SHP77 (cell line): ENCODE measurements at places on chromosomes 7 and 10.

DNA sequence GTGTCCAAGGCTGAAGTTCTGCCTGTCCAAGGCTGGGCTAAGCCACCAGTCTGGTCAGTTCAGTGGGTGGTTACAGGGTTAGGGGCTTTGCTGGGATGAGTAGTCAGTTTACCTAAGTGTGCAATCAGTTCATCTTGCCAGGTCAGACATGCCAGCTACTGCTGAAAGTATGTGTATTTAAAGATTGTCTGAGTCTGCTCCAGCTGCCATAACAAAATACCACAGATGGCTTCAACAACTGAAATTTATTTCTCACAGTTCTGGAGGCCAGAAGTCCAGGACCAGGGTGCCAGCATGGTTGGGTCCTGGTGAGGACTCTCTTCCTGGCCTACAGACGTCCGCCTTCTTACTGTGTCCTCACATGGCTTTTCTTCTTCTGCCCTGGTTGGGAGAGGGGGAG lies 52.4 kb upstream of the TNS3 start:
- no peak for DNase-seq

DNA sequence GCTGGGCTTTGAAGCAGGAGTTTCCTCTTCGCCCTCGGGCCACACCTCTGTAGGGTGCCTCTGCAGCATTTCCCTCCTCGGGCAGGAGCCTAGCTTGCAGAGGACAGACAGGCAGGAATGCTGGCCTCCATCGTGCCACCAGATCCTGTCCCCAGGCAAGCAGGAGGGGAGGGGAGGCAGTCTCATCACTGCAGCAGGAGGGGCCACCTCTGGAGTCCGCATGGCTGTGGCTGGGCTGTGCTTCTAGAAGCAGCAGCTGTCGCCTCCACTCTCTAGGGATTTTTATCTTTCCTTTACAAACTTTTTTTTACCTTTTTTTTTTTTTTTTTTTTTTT lies 181.4 kb downstream of the CUX1 start:
- no peak for DNase-seq

- no peak for DNase-seq
Measured at GRCh38 chr10:54139819-54140428, 661.1 kb downstream of the PCDH15 start.

DNA sequence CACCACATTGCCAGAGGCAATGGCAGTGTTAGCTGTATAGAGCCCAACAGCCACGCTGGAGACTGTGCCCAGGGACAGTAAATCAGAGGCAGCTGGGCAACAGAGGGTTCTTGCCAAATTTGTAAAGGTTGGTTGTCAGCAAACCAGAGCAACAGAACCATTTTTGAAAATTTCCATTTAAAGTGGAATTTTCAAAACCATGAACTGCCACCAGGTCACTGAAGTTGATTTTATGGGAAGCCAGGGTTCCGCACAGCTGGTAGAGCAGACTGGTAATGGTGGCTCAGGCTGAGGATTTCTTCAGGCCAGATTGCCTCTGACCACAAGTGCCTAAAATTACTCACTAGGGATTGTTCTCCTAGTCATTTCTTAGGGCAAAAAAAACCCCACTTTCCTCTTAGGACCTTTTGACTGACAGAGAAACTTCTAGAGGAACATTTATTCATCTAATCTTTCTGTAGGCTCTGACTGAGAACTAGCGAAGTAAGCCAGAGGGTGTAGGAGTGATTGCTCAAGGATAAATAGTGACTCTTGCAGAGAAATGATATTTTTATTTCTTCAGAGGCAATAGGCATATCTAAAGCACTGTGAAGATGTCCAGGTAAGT lies 342.4 kb downstream of the BBS9 start:
- no peak for DNase-seq

- DNase-seq, result no peak
Measured at GRCh38 chr10:100970914-100971811, 1.9 kb downstream of the SEMA4G start.

DNA sequence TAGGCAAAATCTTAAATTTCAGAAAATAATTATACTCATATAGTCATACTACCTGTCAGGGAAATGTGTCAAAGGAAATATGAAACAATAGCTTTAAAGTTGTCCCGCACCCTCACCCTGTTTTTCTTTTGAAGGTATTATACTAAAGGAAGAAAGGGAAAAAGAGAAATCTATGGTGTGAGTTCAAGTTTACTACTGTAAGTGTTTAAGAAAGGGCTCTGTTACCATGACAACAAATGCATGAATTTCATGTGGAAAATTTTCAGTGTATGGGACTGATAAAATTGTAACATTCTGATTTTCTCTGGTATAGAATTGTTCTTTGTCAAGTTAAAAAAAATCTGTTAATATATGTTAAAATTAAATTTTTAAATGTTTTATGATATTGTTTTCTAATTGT lies 229.8 kb downstream of the ADK start:
- no peak for DNase-seq

- no peak for DNase-seq
Measured at GRCh38 chr10:35058134-35058533, 32.0 kb downstream of the CUL2 start.

- no peak for DNase-seq
Measured at GRCh38 chr10:3203016-3203811, 30.6 kb upstream of the PITRM1 start.

- DNase-seq, result no peak
Measured at GRCh38 chr10:92787557-92788152, 60.7 kb upstream of the EXOC6 start.

DNA sequence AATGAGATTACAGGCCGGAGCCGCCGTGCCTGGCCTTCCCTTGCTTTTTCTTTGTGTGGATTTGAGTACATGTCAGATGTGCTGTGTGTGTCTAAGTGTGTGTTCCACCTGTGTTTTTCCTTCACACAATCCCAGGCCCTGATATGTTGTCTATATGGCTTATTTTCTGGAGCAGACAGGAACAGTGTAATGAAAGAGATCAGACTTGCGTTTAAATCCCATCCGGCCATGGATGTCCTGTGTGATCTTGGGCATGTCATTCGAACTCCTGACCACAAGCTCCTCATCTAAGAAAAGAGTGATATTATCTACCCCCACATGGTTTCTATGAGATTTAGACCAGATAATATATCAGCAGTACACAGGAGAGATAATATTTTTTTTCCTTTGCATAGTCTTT lies 37.2 kb downstream of the APBB1IP start:
- no peak for DNase-seq

GRCh38 chr10:85612378-85612775 lies 754.2 kb downstream of the GRID1 start:
- no peak for DNase-seq

DNA sequence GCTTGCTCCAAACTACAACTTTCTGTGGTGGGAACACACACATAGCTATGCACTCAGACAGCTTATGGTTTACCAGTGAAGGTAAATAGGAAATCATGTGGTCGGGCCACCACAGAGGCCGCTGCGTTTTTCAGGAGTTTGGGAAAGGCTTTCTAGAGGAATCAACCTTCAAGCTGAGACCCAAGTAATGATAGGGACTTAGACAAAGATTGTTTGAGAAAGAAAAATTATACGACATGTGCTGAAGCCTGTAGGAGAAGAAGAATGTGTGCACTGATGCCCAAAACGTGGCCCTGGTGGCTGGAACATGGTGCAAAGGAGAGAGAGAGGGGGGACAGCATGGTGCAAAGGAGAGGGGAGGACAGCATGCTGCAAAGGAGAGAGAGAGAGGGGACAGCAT lies 61.2 kb upstream of the VIPR2 start:
- no peak for DNase-seq

DNA sequence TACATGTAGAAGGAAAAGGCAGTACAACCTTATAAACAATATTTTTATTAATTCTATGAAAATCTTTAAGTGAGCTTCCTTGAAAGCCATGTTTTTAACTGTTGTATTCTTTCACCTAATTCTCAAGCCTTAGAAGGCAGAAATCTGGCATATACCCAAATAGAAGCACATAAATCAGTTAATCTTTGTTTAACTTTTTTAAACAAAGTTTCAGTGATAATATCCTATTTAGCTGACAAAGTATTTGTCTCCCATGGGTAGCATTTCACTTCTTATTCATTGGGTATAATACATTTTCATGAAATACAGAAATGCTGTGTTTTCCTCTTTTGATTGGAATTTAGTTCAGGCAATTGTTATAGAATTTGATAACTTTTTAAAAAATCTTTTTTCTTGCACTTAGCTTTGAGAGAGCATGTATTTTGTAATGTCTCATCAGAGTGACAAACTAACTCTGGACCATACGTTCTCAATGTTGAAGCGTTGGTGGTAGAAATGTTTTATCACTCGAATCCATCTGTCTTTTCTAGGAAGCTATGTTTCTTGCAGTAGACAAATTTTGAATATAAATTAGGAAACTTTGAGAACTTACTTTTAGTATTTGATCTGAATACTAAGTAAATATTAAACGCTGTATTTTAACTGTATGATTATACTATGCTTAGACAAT lies 78.1 kb downstream of the CREM start:
- no peak for DNase-seq

GRCh38 chr10:77363210-77363609 lies 274.4 kb downstream of the KCNMA1 start:
- DNase-seq, result no peak

DNA sequence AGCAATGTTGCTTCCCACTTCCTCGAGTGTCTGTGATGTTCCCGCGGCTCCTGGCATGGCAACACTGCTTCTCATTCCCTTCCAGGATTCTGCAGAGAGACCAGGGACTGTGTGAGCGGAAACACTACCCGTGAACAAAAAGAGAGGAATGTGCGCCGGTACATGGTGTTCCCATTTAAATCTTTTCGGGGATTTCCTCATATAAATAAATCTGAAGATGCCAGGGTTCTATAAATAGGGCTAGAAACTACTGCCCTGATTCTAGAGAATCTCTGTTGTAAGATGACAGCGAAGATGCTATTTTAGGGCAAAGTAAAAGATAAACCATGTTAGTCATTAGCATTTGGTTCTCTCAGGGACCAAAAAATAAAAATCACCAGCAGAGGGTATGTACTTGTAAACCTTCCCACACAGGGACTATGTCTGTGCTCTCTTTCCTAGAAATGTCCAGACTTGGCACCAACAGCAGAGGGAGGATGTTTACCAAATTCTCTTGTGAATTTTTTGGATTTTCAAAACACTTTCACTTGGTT lies 92.2 kb upstream of the DDC start:
- no peak for DNase-seq

DNA sequence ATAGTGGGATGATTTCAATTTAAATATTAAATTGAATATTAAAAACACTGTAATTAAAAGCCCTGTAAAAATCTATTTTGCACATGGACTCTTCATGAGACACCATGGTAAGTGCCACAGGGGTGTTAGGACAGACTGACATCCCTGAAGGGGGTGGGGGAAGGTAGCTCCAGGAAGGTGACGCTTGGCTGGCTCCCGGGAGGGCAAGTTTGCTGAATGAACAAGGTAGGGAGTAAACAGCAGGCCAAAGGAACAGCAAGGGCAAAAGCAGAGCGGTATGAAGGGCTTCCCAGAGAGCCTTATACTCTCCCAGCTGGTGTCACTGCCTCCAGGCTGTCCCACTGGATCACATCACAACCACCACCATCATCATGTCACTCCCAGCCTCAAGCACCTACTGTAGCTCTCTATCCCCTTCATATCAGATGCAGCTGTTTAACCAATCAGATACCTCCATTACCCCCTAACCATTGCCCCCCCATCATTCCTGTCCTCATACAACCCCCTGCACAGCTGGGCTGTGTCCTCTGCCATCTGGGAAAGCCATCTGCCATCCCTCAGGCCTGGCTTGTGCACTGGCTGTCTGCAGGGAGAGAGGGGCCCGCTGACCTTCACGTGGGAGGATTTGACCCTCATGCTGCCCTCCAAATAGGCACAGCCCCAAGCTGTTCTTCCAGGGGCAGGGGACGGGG lies 19.5 kb downstream of the HSPA12A start:
- DNase-seq, result no peak

- no peak for DNase-seq
Measured at GRCh38 chr7:78261302-78261701, 462.7 kb downstream of the PHTF2 start.

DNA sequence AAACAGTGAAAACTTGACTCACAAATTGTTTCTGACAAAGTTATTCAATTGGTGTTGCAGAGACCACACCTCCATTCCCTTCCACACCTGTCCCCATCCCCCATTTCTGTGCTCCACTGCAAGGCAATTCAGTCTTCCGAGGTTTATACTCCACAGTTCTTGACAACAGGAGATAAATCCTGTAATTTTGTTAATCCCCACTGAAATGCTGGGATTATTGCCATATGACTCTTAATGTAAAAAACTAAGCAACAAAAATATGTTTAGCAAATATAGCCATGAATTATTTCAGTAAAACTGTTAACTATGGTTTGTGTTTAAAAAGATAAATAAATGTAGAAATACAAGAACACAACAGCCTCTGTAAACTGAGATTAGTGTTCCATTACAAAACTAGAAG lies 170.1 kb upstream of the SEMA3D start:
- DNase-seq, result no peak

GRCh38 chr10:10644008-10644646 lies 373.5 kb upstream of the CELF2 start:
- DNase-seq, result no peak

DNA sequence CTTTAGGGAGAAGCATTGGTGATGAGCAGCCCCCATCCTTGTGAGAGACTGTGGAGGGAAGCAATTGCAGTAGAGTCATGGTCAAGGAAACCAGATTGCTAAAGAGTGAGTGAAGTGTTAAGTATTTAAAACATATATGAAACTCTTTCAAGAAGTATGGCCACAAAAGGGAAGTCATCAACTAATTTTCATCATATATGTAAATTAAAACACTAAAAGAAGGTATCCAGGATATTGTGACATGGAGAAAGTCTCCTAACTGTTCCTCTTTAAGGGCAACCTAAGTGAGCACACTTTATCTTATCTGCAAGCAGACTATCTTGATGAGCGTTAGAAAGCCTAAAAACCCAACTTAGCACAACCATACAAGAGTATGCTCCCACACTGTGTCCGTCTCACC lies 69.7 kb downstream of the CD36 start:
- DNase-seq, result no peak

DNA sequence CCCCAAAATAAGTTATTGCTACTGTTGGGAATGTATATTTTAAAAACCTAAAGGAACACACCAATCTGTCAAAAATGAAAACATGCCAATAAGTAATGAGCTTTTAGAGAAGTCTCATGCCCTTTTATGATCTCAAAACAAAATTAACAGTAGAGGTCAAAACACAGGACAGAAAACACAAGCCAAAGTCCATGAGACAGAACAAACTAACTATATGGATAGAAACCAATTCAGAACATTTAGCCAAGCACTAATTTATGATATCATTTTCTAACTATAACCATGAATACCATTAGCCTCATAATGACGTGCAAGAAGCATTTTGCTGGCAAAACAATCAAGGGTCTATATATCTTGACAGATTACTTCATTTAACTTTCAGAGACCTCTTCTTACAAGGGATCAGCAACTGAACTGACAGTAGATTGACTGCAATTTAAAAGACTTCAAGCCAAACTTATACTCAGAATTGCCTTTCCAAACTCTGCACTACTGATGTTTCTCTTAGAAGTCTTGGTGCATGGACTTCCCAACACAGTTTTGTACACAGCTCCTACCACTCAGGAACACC lies 200.9 kb downstream of the DOCK4 start:
- no peak for DNase-seq
